Left kidney (tissue), 8 donors: ENCODE measurements at places on chromosomes 4 and X.

DNA sequence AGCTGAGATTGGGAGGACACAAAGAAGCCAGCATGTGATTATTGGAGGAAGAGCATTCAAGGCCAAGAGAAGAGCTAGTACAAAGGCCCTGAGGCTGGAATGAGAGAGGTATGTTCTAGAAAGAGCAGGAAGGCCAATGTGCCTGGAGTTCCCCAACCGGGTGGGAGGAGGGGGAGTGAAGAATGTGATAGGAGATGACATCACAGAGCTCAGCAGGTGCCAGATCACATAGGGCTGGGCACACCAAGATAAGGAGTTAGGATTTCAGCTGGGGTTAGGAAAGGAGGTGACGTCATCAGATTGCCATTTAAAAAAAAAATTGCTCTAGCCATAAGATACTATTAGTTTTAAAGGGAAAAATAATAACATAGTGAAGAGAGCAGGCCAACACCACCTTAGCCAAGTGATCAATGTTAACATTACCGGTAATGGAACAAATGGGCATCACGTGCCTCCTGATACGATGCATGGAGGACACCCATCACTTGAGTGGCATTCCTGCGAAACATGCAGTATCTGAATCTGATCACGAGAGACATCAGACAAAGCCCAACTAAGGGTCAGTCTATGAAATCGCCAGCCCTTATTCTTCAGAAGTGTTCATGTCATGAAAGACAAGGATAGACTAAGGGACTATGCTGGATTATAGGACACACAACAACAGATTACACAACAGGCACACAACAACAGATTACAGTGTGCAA is 344.3 kb downstream of the BCOR start:
- no peak for DNase-seq

GRCh38 chr4:186819342-186820086 is 95.9 kb upstream of the FAT1 start:
- DNase-seq: no peak

- no peak for DNase-seq
Observed at GRCh38 chr4:20890761-20891160, 190.5 kb downstream of the PACRGL start.

DNA sequence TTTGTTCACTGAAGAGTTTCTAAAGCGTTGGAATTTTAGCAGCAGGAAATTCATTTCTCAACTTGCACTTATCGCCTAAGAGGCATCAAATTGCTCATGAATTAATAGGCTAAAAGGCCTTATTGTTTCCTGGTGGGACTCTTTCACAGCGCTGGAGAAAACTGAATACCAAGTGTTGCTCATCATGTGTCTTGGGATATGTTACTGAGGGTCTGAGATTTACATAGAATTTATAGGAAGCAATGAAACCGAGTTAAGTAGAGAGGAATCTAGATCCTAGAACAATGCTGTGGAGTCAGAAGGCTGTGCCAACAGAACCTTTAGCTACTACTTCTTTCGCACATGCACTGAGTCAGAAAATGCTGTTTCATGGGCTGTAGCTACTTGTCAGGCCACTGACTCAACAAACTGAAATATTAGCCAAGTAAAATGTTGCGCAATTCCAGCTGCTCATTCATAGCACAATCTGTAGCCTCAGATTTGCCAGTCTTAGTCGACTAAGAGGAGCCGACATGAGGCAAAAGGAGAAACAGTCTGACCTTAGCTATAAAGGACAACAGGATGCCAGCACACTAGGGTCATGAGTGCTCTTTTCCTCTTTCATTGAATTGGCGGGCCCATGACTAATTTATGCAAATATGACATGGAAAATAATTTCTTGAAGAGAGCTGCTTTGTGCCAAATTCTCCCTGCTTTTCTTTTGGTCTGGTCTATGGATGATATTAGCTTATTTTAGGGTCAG is 35.9 kb upstream of the CXCL8 start:
- no peak for DNase-seq

- DNase-seq: no peak
Observed at GRCh38 chr4:3301450-3302172, 8.8 kb downstream of the RGS12 start.

GRCh38 chrX:99117011-99117410 is 1293.1 kb downstream of the PCDH19 start:
- DNase-seq: no peak

GRCh38 chrX:124392794-124393193 is 46.4 kb downstream of the SH2D1A start:
- DNase-seq: no peak

DNA sequence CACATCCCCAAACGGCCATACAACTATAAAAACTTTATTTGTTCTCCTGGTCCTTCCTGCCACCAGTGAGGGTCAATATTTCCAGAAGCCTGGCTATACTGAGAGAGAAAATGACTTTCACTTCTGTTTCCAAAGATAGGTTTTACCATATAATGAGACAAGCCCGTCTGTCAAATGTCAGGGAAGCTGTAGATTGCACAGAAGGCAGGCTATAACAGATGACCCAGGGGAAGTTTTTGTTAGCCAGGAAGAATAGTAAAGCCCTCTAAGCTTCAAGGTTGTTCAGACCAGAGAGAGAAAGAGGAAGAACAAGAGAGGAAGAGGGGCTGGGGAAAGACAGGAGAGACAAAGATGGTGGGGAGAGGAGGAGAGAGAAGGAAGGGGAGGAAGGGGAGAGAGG is 217.5 kb downstream of the GBA3 start:
- no peak for DNase-seq

GRCh38 chr4:76001700-76002099 is 5.6 kb downstream of the CXCL9 start:
- no peak for DNase-seq

DNA sequence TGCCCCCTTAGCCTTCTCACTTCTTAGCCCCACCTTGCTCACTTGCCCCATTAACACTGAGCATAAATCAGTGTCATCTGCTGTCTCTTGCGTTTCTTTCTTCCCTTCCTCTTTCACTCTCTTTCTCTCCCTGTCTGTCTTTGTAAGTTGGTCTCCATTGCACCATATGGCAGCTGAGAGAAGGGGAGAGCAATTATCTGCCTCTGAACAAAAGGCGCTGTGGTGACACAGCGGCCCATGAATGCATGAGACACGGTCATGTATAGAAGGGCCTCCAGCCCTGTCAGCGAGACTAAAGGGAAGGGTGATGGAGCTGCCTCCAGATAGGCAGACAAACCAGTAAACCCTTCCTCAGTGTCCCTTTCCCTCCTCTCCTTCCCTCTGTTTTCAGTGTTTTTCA is 88.8 kb upstream of the PCDH18 start:
- no peak for DNase-seq

GRCh38 chr4:40182001-40182400 is 14.8 kb upstream of the RHOH start:
- no peak for DNase-seq

DNA sequence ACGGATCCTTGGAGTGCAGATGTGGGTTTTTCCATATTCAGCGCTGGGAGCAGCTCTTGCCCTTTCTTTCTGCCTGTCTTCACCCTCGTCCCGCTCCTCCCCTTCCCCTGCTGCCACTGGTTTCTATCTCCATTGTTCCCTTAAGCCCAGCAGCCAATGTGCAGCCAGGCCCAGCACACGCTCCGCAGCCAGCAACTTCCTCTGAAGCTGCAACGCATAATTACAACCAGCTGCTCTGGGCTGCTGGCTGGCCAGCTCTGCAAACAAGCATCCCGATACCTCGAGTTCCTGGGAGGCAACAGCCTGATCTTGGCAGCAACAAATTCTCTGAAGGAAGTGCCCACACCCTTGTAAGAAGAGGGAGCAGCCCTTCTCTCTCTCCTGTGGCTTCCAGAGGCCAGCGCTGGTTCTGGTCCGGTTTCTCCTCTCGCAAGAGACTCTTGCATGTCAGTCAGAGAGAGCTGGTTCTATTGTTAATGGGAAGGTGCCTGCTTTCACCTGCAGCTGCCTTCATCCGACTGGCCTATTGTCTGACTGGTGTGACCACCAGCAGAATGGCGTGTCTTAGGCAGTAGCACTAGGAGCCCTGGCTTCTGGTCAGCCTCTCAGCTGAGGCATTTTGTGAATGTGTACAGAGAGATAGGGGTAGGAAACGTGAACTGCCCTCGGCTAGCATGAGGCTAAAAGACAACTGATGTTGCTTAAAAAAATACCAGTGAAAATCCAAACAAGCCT is 83.8 kb upstream of the MAML3 start:
- no peak for DNase-seq

DNA sequence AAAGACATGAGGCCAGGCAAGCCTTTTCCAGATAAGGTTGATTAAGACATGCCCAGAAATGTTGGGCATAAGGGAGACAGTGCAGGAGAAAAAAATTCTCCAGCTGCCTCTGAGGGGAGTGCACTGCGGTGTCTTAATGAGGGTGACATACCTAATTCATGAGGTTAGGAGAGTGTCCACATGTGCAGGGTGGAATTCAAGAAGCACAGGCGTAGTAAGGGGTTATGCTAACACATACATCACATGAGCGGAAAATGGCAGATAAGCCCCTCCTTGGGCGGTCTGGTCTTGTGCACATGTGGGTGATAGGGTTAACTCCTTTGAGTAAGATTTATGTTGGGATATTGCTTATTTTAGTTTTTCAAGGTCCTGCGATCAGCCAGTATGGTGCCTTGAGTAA is 122.4 kb downstream of the PHKA2 start:
- DNase-seq: peak; percentile 39

GRCh38 chr4:8038719-8039251 is 99.1 kb upstream of the AFAP1 start:
- DNase-seq: no peak

DNA sequence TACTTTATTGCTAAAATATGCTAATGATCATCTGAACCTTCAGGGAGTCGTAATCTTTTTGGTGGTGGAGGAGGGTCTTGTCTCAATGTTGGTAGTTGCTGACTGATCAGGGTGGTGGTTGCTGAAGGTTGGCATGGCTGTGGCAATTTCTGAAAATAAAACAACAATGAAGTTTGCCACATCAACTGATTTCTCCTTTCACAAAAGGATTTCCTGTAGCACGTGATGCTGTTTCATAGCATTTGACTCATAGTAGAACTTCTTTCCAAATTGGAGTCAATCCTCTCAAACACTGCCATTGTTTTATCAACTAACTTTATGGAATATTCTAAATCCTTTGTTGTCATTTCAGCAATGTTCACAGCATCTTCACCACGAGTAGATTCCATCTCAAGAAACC is 19.3 kb downstream of the DDIT4L start:
- DNase-seq: no peak
